RPMI7951 (cell line): ENCODE measurements at places on chromosomes 6 and 20.

- no peak for DNase-seq
Observed at GRCh38 chr6:62479697-62480220, 193.7 kb upstream of the KHDRBS2 start.

- DNase-seq: no peak
Observed at GRCh38 chr6:35085359-35086281, 55.5 kb downstream of the TCP11 start.

DNA sequence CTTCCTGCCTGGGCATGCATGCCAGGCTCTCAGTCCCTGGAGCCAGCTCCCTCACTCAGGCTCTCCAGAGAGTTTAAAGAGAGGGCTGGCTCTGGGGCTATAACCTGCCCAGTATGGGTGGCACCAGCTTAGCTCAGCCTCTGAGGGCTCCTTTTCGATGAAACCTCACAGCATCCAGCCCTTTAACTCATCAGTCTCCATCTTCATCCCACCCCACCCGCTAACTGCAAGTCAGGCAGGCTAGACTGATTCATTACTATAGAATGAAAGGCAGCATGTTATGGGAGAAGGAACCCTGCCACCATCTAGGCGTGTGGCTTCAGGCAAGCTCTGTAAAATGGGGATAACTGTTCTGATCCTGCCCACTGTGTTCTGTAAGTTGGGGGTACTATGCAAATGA is 53.5 kb downstream of the RAB44 start:
- DNase-seq: no peak

DNA sequence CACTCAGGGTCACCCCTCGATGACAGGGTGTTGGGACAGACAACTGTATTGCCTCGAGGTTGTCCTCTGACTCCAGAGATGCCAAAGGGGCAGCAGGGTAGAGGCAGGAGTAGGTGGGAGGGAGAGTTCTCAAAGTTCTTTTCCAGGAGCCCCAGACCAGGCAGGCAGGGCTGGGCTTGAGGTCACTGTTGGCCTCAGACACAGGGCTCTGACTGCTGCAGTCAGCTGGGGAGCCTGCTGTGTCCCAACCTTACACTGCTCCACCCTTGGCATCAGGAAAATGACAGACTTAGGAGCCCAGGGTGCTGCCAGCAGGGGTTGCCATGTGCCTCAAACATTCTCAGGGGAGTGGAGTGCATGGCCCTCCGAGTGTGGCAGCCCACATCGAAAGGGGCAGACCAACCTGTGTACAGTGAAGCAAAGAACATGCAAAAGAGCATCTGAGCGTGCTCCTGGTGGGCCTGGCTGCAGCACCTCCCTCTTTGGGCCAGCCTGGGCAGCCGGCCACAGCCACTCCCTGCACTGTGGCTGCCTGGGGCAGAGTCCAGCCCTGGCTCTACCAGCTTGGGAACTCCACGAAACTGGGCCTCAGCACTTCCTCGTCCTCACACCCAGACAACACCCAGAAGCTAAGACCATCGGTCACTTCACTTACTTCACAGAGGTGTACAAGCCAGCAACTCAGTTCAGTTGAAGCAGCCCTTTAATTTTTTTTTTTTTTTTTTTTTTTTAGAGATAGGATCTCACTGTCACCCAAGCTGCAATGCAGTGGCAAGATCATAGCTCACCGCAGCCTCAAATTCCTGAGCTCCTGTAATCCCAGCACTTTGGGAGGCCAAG is 24.0 kb downstream of the C6orf132 start:
- peak; percentile 68 for DNase-seq

GRCh38 chr6:27839626-27840475 is 72.3 kb downstream of the OR2B2 start:
- peak; percentile 92 for DNase-seq

- no peak for DNase-seq
Observed at GRCh38 chr20:45827030-45827652, at the start of gene TNNC2. Gene TNNC2, minus strand, starts transcription at chr20:45827312. Its CDS starts 64 bp downstream, at chr20:45827248.

GRCh38 chr6:55016261-55016660 is 158.1 kb upstream of the HCRTR2 start:
- DNase-seq: no peak

DNA sequence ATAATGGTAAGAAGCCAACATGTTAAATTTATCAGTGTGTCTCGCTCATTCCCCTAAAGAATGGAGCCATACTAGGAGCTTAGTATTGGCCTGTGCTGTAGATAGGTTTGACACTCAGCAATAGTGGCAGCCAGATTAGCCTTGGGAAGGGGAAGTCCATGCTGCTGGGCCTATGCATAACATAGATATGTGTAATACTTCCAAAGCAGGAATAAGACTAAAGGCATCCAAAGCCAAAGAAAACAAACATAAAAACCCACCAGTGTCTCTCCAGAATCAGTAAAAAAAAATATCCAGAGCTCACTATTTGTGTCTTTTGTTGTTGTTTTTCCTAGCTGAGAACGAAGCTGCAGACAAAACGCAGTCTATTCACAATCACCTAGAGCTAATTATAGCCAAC is 104.2 kb upstream of the STXBP5 start:
- peak; percentile 58 for DNase-seq

DNA sequence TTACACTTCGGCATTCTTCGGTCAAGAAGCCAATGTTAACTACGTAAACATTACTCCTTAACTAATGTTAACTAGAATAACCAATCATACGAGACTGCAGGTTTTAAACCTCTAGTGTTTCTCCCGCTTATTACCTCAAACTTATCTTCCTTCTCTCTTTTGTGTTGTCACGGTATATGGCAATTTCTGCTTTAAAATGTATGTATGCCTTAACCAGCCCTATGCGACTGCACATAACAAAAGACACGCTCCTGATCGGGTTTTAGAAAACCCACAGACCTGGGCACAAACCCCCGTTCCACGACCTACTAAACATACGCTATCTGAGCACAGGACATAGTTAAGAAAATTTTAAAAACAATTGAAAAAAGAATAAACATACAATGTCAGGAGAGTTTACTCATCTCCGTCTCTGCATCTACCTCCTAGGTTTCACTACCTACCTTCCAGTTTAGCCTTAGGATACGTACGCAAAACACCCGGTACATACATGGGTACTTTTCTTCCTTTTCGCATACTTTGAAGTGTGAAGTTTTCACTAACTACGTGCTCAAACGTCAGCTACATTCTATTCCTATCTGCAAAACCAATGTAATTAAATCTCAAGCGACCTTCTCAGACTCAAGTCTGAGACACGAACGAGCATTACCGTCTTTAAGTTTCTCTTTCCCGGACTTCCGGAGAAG is 1.1 kb downstream of the CD164 start:
- peak; percentile 15 for DNase-seq

- no peak for DNase-seq
Observed at GRCh38 chr6:10418361-10418861, 3.5 kb upstream of the TFAP2A start.

- DNase-seq: no peak
Observed at GRCh38 chr6:19362396-19362795, 474.8 kb upstream of the ID4 start.

DNA sequence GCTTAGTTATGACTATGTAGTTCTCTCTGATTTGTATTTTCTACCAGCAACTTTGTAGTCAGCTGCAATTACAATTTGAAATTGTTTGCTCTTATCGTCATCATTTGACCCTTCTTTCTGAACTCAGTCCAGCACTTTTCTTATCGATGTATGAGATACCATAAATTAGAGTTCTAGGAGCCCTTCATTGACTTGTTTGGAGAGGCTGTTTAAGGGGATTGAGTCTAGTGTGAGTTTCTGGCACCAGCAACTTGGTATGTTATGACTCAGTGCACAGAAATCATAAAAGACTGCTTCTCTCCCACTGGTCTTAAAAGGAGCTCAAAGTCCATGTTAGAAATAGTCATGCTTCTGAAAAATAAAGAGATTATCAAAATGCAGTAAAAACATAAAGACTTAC is 190.3 kb downstream of the TENT5A start:
- DNase-seq: peak; percentile 3

DNA sequence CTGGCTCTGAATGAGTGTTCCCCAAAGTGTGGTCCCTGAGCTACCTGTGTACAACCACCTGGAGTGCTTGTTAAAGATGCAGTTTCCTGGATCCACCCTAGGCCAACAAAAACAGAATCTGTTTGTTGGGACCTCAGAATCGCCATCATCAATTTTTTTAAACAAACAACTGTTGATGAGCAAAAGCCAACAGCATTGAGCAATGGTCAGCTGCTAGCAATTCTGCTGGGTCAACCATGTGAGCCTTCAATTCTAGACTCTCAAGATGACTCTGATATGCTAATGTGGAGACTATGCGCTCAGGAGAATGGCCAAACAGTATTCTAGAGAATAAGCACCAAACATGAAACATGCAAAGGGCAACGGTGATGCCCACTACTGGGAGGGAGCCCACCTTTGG is 64.4 kb upstream of the IYD start:
- DNase-seq: no peak

DNA sequence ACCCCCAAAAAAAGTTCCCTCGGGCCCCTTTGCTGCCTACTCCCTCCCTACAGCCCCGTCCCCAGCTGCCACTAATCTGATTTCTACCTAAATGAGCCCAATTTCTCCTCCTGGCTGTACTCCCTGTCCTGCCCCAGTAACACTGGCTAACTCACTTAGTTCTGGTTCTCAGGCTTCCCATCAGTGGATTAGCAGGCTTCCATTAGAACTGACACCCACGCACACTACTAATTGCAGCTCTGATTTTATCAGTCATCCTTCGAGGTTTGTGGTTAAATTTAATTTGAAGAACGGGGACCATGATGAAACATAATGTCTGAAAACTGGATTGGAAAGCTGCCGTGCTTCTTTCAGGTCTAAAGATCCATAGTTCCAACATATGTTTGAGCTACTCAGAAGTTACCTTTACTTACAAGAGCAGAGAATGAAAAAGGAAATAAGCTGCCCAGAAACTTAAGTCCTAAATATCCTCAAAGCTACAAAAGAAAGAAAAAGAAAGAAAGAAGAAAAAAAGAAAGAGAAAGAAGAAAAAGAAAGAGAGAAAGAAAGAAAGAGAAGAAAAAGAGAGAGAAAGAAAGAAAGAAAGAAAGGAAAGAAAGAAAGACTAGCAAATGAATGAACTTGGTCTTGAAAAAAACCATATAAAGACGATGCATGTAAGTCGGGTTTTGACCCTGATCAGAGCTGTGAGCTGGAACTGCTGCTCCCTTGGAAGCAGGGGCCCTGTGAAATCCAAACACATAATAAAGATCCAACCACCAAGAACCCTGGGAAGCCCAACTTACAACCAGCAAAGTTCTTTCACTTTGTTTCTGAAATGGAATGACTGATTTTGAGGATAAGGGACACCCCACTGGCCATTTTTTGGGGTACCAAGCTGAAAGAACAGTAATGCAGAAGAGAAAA is 51.7 kb downstream of the CNKSR3 start:
- peak; percentile 68 for DNase-seq

- DNase-seq: no peak
Observed at GRCh38 chr6:45486736-45487135, 109.0 kb upstream of the SUPT3H start.

DNA sequence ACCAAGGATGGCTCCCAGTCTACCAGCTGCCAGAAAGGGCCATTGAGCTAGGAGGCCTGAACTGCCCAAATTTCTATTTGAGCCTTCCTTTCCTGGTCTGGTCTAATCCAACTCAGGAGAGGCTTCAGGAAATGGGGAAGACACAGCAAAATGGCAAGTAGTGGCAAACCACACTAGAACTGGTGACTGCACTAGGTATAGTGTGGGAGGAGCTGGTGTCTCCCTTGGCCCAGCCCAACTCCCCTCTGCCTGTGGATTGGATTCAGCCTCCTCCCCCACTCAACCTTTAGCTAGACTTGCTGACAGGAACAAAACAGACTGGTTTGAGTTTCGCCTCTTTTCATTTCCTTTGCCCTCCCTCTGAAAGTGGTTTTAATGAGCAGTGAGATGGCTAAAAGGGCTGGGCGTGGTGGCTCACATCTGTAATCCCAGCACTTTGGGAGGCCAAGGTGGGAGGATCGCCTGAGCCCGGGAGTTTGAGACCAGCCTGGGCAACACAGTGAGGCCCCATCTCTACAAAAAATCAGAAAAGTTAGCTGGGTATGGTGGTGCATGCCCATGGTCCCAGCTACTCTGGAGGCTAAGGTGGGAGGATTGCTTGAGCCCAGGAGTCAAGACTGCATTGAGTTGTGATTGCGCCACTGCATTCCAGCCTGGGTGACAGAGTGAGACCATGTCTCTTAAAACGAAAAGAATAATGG is 17.5 kb downstream of the MRPS18A start:
- DNase-seq: no peak

GRCh38 chr20:62146019-62146755 is 2.6 kb downstream of the SS18L1 start:
- no peak for DNase-seq

DNA sequence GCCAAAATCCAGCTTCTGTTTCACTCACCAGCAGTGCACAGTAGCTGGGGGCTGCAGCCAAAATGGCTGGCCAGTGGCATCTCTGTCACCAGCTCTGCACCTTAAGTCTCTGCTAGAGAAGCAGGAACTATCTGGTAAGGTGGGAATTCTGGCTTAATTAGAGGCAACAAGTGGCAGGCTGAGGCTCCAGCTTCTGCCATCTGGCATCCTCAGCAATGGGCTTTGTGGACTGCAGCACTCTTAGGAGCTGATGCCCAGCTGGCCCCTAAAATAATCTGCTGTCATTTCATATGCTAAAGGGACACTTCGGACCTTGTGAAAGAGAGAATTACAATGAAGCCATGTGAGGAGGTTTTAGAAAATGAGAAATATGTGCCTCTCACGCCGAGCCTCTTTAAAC is 4.6 kb upstream of the CLDN20 start:
- DNase-seq: no peak
